ENCODE measurements at places on chromosomes 4 and X.

DNA sequence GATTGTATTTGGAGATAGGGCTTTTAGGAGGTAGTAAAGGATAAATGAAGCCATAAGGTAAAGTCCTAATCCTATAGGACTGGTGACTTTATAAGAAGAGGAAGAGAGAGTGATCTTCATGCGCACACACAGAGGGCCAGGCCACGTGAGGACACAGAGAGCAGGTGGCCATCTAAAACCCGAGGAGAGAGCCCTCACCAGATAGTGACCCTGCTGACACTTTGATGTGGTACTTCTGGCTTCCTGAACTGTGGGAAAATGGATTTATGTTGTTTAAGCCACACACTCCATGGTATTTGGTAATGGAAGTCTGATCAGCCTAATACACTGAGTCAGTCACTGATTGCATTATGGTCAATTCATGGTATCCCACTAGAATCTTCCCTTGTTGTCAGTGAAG is 164.9 kb upstream of the TAPT1 start:
- no peak for DNase-seq

GRCh38 chrX:120562569-120562926 is 1.8 kb upstream of the CUL4B start:
- DNase-seq = no peak

DNA sequence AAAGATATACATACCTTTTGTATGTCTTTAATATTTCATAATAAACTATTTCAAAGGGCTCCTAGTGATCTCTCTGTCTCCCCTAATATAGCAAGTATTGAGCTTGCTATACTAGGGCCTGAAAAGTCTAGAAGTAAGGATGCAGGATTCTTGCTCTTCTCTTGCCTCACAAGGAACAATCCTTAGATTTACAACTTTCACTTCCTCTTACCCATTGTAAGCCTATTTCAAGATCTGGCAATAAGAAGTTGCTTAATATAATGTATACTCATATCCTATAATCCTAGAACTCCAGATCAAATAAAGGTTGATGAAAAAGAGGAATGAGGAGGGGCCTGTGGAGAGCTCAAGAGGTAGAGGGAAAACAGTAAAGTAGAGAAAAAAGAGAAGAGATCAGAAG is 40.8 kb upstream of the CHRDL1 start:
- DNase-seq = no peak

DNA sequence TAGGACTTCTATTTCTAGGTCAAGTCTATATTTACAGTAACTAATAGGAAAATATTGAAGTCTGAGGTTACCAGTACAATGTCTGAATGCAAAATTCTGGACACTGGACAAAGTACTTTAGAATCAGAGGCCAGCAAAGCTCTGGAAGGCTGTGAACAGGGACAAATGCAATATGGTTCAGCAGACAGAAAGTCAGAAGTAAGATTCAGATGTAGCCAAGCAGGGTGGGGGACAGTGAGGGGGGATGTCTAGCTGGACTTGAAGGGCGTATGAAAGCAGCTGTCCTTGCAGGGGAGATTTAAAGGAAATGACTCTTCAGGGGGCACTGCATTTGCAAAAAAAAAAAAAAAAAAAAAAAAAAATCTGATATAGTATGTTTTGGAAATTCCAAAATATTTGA is 2.9 kb downstream of the SORBS2 start:
- no peak for DNase-seq

- DNase-seq = no peak
Measured at GRCh38 chr4:10003666-10004065, 17.6 kb downstream of the SLC2A9 start.

- DNase-seq = no peak
Measured at GRCh38 chr4:181757910-181758660, 485.1 kb upstream of the TENM3 start.

- DNase-seq = no peak
Measured at GRCh38 chr4:163703251-163703650, 208.8 kb downstream of the TMA16 start.

- DNase-seq = peak; percentile 16
Measured at GRCh38 chrX:100447655-100448397, 37.8 kb upstream of the PCDH19 start.

GRCh38 chr4:91497892-91498291 is 805.9 kb upstream of the GRID2 start:
- no peak for DNase-seq

GRCh38 chr4:156193106-156193505 is 239.4 kb upstream of the CTSO start:
- DNase-seq = no peak

- no peak for DNase-seq
Measured at GRCh38 chr4:84937381-84937977, 29.0 kb downstream of the WDFY3 start.

GRCh38 chr4:48340276-48340964 is 909 bp upstream of the SLAIN2 start:
- DNase-seq = no peak

Data from GM12891 (cell line).